Mesenteric fat pad (tissue), 1 donor: ENCODE measurements at places on chromosomes 6 and 20. TPM values are rescaled to one million over a fixed set of nuclear protein-coding genes. Genes with fewer than 3 reads are reported as not detected.

DNA sequence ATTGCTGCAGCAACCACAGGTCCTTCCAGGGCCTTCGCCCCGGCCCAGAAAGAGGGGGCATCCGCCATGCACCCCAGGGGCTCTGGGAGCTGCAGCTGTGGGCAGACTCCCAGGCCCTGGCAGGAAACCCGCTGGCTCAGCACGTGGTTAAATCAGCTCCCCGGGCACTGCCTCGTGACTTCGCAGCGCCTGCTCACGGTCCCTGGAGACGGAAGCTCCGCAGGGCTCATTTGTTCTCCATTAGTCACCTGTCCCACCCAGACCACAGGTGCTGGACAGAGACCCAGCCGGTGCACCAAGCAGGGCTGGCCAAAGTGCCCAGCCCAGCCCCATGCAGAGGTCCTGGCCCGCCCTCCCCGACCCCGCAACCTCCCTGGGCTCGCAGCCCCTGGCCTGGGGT lies 14.7 kb downstream of the KCNQ2 start:
- DNase-seq = no peak

DNA sequence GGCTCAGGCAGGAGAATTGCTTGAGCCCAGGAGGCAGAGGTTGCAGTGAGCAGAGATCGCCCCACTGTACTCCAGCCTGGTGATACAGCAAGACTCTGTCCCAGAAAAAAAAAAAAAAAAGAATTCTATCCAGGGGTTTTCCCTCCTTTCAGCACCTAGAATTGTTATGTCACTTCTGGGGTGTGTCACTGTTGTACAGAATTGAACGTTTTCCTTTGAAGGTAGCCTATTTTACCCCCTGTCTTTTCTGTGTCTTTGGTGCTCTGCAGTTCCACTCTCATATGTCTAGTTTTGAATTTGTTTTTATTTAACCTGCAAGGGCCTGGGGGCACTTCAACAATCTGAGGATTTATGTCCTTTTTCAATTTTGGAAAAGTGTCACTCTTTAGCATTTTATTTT lies 19.3 kb upstream of the ARID1B start:
- no peak for DNase-seq

- no peak for DNase-seq
These were observed 132.5 kb downstream of the OLIG3 start for GRCh38 chr6:137361701-137362100.

DNA sequence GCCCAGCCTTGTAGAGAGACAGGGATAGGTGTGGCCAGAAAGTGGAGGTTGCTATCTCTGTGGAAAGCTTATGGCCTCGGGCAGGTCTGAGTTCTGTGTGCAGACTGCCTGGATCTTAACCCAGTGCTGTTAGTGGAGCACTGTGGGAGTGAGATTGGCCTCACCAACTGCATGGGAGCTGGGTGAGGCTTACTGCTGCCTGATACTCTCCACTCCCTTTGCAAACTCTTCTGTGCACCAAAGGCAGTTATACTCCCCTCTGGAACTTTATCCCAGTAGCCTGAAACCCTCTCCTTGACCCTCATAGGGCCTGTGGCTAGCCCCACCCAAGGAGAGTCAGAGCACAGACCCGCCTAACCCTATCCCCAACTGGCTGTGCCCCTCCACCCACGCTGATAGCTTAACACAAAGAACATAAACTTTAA lies 41.4 kb upstream of the PKIB start:
- DNase-seq = no peak

DNA sequence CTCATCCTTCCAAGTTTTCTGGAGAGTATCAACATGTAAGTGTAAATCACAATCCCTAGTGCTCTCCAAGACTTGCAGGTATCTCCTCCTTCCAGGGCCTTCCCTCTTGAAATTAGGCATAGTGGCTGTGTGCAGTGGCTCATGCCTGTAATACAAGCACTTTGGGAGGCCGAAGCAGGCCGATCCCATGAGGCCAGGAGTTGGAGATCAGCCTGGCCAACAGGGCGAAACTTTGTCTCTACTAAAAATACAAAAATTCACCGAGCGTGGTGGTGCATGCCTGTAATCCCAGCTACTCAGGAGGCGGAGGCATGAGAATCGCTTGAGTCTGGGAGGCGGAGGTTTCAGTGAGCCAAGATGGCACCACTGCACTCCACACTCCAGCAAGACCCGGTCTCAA lies 9.4 kb upstream of the ANGPT4 start:
- peak; percentile 14 for DNase-seq

KHDC1L gene
- total RNA-seq = not detected

SOD2 gene
- 1,141 TPM for total RNA-seq
